ENCODE measurements at places on chromosomes 4 and X.

DNA sequence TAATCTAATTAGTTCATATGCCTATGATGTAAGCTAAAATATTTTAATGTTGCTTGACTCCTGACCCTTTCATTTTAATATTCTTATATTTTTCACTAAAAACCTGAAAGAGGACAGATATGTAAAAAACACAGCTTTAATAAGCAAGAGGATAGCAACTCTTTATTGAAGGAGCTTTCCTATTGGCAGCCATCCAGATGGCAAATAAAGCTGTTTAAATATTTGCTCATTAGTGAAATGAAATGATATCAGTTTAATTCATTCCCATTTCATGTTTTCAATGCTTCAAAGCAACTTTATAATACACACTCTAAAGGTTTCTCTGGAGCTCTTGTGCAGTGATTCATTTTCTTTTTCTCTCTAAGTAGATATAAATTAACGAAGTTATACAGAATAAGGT lies 473.4 kb downstream of the PCDH7 start:
- no peak overlapping the region for H3K27ac ChIP-seq
- no peaks in the 10 kb centered on the region for H3K4me1 ChIP-seq
- no peaks in the 10 kb centered on the region for H3K36me3 ChIP-seq
- H3K27me3 ChIP-seq = no peaks in the 10 kb centered on the region

DNA sequence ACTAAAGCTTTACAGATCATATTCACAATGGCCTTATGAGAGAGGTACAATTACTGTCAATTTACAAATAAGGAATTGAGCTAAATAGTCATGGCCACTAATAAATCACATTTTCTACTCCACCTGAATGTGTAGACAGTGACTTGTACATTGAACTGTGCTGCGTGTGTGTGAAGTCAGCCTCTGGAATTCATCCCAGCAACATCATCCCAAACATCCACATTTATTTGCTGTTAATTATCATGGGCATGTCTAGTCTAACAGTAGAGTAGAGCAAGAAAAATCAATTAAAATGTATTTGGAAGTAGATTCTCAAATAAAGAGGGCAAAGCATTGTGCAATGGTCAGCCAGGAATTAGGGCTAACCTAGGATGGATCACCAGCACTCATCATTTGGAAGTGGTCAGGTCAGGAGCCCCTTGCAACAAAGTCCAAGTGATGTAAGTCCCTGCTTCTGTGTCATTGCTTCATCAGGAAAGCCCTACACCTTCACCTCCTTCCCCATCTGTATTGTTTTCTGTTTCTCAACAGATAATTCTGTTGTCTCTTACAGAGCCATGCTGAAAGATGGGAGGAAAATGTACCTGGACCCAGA lies 4.8 kb upstream of the PF4V1 start:
- H3K4me3 ChIP-seq = no peak overlapping the region
- H3K4me1 ChIP-seq = no peaks in the 10 kb centered on the region
- H3K27me3 ChIP-seq = no peaks in the 10 kb centered on the region

GRCh38 chr4:83010111-83010521 lies 507 bp downstream of the LIN54 start:
- no peak for DNase-seq
- H3K27me3 ChIP-seq = no peaks in the 10 kb centered on the region
- H3K4me1 ChIP-seq = peaks cover 48% of the 10 kb centered on the region
- peaks cover 14% of the 10 kb centered on the region for H3K36me3 ChIP-seq
- peak overlapping the region; percentile 86 for H3K4me3 ChIP-seq
- peak overlapping the region; percentile 96 for H3K27ac ChIP-seq

- no peak overlapping the region for H3K4me3 ChIP-seq
- H3K4me1 ChIP-seq = peaks cover 3% of the 10 kb centered on the region
- no peak for DNase-seq
- H3K27me3 ChIP-seq = no peaks in the 10 kb centered on the region
- peaks cover 4% of the 10 kb centered on the region for H3K36me3 ChIP-seq
Measured at GRCh38 chr4:37968747-37969146, 8.5 kb downstream of the PTTG2 start.

- no peak overlapping the region for H3K27ac ChIP-seq
- H3K4me1 ChIP-seq = peaks cover 13% of the 10 kb centered on the region
- no peak for DNase-seq
- H3K4me3 ChIP-seq = no peak overlapping the region
Measured at GRCh38 chr4:185317880-185318279, 77.8 kb downstream of the LRP2BP start.

GRCh38 chrX:22365460-22365859 lies 92.7 kb downstream of the CBLL2 start:
- H3K27me3 ChIP-seq = no peaks in the 10 kb centered on the region
- no peaks in the 10 kb centered on the region for H3K4me1 ChIP-seq

DNA sequence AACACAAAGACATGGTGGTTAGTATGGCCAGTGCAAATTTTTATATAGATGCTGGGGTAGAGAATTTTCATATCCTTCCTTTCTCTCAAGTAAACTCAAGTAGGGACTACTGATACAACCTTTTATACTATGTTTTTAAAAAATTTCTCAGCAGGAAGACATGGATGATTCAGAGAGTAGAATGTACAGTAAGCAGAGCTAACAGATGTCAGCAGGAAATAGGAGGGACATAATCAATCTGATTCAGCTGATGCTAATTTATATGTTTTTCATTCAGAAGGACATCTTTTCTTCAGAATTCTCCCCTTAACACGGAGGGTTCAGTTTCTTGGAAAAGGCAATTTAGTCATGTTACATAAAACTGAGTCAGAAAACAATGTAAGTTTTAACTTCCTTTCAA lies 95.4 kb downstream of the GRIA2 start:
- H3K36me3 ChIP-seq = no peaks in the 10 kb centered on the region
- H3K27ac ChIP-seq = no peak overlapping the region
- no peak for DNase-seq
- H3K4me3 ChIP-seq = no peak overlapping the region
- H3K27me3 ChIP-seq = no peaks in the 10 kb centered on the region

DNA sequence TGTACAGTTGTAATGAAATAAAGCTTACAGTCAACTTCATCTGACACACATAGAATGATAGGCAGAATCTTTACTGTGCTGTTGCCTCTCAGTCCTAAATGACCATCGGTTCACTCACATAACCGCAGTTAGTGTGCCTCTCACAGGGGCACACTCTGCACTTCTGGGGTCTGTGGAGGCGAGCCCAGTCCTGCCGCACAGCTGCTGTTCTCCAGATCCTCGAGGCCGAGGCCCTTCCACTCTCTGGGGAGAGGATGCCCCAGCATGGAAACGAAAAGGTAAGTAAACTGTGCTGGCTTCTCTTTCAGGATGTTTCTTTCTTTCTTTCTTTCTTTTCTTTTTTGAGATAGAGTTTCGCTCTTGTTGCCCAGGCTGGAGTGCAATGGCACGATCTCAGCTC lies 88.0 kb downstream of the DCTD start:
- H3K4me3 ChIP-seq = no peak overlapping the region
- H3K36me3 ChIP-seq = no peaks in the 10 kb centered on the region
- peaks cover 2% of the 10 kb centered on the region for H3K4me1 ChIP-seq
- H3K27ac ChIP-seq = no peak overlapping the region
- peaks cover 18% of the 10 kb centered on the region for H3K27me3 ChIP-seq
